Fibroblast of pulmonary artery (primary cell): ENCODE measurements at places on chromosomes 5 and 9.

DNA sequence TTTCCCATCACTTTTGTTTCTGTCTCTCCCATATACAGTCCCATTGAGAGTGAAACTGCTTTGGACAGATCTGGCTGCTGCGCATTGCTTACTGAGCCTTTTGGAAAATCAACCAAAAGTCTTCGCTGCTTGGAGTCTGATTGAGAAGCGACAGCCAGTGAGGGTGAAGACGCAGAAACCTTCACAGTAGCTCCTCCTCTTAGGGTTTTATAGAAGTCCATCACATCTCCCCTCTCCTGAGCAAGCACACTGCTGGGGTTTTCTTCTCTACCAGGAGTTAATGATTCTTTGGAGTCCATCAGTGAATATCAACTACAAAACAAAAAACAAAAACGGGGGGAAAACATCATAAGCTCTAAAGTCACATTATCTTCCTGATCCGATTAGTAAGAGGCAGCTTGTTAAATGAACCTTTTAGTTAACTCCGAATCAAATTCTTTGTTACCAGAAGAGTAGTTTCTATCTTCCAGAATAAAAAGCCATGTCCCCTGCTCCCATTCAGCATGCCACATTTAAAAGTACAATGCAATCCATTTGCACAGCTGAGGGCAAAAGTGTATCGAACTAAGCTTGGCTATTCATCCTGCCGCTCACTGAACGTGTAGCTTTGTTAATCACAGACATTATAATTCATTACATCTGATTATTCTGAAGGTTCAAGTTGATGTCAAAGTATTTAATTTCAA is 2.8 kb downstream of the NR3C1 start:
- peak; percentile 38 for DNase-seq

DNA sequence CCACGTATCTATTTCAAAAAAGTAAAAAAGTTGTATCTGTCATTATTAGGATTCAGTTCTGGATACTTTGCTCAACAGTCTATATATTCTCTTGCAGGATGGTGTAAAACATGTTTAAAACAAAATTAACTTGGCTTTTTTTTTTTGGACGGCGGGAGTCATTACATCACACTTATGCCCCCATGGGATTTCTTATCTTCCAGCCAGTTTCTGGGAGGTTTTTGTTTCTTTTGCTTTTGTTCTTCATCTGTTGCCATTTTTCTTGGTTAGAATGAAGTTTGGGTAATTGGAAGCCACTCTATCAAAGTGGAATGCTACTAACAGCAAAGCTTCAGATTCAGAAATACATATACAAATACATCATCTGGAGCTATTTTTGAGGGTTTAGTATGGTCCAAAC is 1.8 kb upstream of the STARD4 start:
- DNase-seq, result peak; percentile 39

- no peak for DNase-seq
These were observed 64.9 kb upstream of the TARS1 start for GRCh38 chr5:33375900-33376299.

DNA sequence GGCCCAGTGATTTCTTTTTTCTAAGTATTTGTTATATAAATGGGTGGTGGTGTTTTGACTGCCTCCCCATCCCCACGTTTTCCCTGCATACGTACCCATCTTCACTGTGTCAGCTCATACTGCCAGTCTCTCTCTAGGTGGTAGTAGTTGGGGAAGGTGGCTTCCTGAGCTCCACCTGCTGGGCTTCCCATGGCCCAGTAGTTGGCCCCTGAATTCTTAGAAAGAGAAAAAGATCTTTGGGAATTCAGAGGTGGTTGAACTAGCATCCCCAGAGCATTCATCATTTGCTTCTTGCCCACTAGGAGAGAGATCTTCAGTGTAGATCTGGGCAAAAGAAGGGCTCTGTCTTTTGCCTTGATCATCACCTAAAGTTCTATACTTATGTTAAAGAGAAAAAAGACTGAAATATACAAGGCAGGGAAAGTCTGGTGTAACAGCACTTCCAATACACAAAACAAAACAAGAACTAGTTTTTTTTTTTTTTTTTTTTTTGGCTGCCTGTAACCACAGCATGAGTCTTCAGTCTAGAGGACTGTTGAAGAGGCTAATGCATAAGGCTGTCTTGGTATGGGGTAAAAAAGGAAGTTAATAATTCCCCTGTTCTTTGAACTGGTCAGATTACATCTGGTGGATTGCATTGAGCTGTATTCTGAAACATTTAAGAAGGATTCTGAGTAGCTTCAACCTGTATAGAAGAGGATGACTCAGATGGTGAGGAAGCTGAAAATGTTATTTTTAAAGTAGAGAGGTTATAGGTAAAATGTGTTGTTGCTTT is 128.7 kb downstream of the ATG10 start:
- DNase-seq, result no peak

- no peak for DNase-seq
These were observed 385.1 kb downstream of the SEMA5A start for GRCh38 chr5:9160747-9161146.
